ENCODE measurements at places on chromosomes 1 and 21. TPM values are rescaled to one million over a fixed set of nuclear protein-coding genes. Genes with fewer than 3 reads are reported as not detected.

Gene OLIG2
- total RNA-seq = not detected

Gene TSACC
- not detected for total RNA-seq

Gene SLC27A3
- total RNA-seq = 113 TPM

Gene BEND5
- total RNA-seq = 0.45 TPM

Gene OLFML2B
- 14.5 TPM for total RNA-seq

Gene LCE2B
- not detected for total RNA-seq

Gene GJA8
- not detected for total RNA-seq

Gene TXNIP
- total RNA-seq = 73.0 TPM

Gene DNMT3L
- total RNA-seq = not detected

Gene LCK
- total RNA-seq = not detected

Gene GBP2
- total RNA-seq = 19.8 TPM

Gene CD1D
- not detected for total RNA-seq

Gene UROD
- total RNA-seq = 114 TPM

Gene INSRR
- not detected for total RNA-seq

All from fibroblast of the aortic adventitia (primary cell).